ENCODE measurements at places on chromosomes 2 and 18.

GRCh38 chr2:36556842-36557241, 41.1 kb downstream of the FEZ2 start:
- DNase-seq, result no peak

DNA sequence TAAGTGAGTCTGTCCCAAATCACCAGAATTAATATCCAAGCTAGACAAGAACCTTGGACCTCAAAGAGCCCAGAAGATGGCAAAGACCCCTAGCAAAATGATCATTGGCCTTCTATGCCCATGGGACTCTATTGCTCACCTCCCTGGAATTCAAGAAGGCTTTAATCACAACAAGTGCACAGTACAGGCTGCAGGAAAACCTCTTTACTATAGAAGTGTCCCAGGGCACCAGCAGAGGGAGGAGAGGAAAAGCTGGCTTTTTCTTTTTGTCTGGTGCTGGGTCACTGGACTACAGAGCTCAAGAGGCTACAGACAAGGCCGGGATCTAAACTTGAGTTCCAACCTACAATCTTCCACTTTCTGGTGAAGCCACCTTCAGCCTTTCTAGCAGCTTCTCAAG, 88.3 kb upstream of the PPP1CB start:
- peak; percentile 40 for DNase-seq

DNA sequence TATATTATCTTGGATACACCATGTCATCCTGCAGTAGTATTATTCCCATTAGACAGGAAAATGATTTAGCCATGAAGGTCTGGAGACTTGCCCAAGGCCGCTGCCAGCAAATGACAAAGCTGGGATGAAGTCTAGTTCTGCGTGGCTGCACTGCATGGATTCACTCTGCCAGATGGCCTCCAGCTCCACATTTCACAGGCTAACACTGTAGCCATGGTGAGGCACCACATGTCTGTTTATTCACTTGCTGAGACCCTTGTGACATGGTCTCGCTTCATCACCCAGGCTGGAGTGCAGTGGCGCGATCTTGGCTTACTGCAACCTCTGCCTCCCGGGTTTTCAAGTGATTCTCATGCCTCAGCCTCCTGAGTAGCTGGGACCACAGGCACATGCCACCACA, 31.5 kb upstream of the SCG2 start:
- DNase-seq, result no peak

GRCh38 chr2:74763962-74764428, 69.9 kb upstream of the HK2 start:
- DNase-seq, result no peak

GRCh38 chr2:145283131-145283530, 763.2 kb upstream of the ZEB2 start:
- DNase-seq, result no peak

- DNase-seq, result no peak
Measured at GRCh38 chr2:161130354-161130753, 29.9 kb upstream of the TANK start.

DNA sequence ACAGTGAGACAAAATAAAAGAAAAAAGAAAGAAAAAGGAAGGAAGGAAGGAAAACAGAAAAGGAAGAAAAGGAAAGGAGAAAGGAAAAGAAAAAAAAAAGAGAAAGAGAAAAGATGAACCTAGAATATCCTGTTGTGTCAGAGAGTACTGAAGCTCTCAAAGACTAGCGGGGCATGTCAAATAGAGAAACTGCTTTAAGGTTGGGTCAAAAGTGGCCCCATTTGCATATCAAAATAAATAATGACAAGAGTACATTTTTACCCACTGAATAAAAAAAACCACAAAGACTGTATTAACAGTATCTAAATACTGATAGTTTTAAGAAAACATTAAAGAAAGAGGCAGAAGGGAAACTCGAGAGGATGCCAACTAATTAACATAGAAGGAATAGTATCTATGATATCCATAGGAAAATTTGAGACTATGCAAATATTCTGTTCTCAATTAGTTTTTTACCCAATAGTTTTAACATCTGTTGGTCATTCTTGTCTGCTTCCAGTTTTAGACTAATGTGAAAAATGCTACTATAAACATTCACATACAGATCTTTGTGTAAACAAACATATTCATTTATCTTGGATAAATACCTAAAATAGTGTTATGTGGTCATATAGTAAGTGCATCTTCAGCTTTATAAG, 53.2 kb downstream of the SFXN5 start:
- no peak for DNase-seq

GRCh38 chr2:147630585-147630984, 214.2 kb upstream of the ACVR2A start:
- DNase-seq, result no peak

DNA sequence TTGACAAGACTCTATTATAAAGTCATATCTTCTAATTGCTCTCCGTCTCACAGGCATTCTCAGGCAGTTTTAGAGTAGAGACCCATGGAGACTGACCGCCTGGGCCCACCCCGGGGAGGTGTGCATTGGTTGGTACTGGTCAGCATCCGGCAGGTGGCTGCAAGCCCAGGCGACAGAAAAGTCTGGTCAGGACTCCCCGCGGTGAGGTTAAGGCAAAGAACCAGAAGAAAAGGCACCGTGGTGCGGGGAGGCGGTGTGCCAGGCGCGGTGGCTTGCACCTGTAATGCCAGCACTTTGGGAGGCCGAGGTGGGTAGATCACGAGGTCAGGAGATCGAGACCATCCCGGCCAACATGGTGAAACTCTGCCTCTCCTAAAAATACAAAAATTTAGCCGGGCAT, 32.5 kb downstream of the AMER3 start:
- no peak for DNase-seq

DNA sequence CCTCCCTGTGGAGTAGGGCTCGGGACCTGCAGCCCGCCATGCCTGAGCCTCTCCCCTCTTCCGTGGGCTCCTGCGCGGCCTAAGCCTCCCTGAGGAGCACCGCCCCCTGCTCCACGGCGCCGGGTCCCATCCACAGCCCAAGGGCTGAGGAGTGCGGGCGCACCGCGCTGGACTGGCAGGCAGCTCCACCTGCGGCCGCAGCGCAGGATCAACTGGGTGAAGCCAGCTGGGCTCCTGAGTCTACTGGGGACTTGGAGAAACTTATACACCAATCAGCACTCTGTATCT, 17.8 kb upstream of the ACVR2A start:
- no peak for DNase-seq

DNA sequence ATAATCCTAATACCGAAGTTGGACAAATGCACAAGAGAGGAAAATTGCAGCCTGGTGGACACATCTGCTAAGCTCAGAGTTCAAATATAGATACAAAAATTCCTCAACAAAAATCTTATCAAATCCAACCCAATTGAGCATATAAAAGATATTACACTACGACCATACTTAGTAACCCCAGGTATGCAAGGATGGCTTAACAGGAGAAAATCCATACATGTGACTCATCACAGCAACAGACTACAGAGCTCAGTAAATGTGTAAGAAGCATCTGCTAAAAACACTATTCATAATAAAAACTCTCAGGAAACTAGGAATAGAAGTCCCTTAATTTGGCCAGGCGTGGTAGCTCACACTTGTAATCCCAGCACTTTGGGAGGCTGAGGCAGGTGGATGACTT, 28.3 kb downstream of the HS6ST1 start:
- DNase-seq, result peak; percentile 41

DNA sequence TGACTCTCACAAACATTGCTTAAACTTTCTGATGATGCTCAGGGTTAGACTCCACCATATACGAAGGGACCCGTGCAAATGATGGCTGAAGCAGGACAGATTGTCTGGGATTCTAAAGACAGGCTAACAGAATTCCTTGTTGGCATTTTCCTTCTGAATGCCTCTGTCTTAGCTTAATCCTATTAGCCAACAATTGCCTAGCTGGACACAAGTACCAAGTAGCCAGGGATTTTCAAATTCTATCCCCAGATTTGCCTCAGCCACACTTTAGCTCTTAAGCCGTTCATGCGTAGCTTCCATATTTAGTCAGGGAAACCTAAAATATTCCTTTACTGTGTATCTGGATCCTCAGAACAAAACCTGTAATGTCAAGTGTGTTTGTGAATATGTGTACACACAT, 40.0 kb downstream of the COL4A3 start:
- DNase-seq, result no peak

GRCh38 chr18:55593888-55594287, 5.9 kb upstream of the TCF4 start:
- peak; percentile 32 for DNase-seq

DNA sequence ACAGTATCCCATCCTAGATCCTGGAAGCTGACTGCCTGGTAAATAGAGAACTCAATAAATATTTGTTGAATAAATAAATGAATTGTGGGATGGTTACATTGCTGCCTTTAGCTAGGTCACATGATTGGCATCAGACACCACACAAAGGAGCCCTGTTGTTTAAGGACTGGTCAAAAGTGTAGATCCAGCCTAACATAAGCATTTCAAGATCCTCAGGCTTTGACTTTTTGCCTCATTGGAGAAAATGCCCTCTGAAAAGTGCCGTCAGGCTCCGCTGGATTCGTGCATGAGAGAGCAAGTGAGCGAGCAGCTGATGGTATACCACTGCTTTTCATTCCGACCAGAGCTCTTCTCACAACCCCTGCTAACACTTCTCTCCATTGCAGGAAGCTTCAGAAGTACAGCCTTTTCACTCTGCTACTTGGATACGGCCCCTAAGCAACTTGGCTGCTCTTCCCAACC, 1.3 kb upstream of the ZNF24 start:
- DNase-seq, result no peak

- DNase-seq, result no peak
Measured at GRCh38 chr18:67597759-67598158, 81.2 kb upstream of the DSEL start.

DNA sequence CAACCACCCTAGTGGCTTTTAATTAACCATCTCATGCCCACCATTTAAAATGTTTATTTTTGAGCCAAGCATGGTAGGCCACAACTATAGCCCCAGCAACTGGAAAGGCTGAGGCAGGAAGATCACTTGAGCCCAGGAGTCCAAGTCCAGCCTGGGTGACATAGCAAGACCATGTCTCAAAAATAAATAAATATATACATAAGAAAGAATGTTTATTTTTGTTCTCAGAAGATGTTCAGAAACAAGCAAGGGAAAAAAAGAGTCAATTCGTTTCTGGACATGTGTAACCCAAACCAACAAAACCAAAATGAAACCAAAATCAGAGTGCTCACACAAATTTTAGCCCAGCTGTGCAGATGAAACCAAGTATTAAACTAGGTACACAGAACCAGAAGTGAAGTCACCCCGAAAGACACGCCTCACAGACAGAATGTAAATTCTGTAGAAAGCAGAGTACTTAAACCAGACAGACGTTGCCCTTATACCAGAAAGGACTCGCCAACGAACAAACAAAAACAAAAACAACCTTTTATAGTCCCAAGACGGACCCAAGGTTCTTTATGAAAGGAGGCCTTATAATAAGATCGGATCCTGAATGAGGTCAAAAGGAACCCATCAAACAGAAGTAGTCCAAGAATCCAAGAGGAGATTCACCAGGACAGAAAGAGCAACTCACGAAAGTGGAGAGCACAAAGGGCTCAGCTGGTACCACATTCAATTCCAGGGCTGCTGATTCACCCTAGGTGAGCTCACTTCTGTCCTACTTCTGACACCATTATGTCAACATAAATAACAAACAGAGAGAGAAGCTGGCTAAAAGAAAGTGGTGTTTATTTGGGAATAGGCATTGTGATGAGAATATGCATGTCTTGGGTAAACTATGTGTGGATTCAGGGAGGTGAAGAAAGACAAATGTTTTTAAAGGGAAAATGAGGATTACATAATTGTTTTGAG, 31.8 kb upstream of the MTCL1 start:
- no peak for DNase-seq

All from NCI-H226 (cell line).